ENCODE measurements at places on chromosomes 11 and 22.

DNA sequence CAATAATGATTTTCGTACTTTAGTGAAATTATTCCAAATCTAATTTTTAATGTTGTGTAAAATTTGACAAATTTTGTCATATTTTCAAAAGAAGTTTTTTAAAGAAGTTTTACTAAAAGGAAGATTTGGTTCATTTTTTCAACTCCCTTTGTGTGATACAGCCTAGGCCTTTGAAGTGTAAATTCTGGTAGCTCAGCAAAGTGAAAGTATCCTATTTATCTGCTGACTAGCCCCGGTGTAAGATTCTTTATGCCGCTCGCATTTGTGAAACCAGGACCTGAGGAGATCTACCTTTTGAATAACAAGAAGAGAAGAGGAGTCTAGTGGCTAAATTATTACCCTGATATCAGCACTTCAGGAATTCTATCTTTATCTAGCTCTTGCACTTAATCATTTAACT, 177.4 kb downstream of the JRKL start:
- no peak for DNase-seq

GRCh38 chr22:43828725-43828997, 16.6 kb upstream of the EFCAB6 start:
- no peak for DNase-seq

DNA sequence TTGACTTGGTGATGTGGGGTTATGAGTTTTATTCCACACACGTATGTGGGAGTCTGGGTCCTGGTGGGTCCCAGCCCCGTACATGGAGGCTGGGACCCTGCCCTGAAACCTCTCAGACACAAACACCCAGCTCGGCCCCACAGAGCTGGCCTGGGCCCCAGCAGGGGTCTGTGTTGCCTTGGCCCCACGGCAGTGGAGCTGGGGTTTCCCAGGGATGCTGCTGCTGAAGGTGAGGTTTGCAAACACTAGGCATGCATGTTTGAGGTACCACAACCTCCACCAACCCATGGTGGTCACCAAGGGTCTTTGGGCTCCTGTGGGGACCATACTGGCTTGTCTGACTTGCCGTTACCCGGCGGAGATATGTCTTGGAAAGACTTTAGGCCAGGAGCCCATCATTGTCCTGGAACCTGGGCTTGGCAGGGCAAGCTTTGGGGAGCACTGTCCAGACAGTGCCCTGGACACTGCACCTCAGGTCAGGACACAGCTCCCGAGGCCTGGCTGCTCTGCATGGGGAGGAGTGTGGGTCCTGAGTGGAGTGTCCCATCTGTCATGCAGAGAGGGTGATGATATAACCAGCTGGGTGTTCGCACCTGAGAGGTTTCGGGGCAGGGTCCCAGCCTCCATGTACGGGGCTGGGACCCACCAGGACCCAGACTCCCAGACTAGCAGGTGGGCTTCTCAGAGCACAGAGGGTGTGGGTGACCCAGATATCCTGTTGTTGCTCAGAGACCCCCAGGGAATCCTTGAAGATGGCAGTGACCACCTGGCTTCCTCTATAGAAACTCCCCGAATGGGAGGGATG, 63.3 kb downstream of the KCNQ1 start:
- DNase-seq: no peak

- no peak for DNase-seq
Measured at GRCh38 chr11:75471176-75471973, 38.4 kb upstream of the KLHL35 start.

DNA sequence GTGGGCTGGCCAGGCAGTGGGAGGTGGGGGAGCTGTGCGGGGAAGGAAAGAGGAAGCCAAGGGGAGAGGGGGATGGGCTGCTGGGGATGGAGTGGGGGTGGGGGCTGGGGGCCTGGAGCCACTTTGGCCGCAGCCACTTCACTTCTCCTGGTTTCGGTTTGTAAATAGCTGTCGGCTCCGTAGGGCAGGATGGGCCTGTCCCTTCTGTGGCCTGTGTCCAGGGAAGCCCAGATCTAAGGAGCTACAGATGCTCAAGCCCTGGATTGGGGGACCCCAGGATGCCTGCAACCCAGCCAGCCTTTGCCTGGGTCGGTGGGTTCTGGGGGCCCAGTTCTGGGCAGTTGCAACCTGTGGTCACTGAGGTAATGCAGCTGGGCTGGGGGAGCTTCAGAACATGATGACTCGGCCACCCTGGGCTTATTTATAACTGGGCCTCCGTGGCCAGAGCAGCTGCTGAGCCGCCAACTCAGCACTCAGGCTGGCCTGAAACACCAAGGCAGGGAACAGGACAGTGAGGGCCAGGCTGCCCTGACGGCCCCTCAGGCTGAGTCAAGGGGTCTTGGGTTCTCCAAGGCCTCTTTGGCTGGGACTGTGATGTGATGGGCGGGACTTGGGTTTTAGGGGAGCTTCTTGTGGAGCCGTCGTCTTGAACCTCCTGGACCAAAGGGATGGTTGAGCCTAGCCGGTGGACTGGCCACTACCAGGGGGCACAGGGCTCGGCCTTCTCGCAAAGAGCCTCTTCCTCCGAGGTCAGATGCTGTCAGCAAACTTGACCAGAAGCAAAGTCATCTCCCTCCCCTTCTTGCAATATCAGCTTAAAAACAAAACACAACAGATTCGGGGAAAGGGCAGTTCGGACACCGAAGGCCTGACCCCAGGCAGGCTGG, 15.0 kb upstream of the SLC39A13 start:
- no peak for DNase-seq

DNA sequence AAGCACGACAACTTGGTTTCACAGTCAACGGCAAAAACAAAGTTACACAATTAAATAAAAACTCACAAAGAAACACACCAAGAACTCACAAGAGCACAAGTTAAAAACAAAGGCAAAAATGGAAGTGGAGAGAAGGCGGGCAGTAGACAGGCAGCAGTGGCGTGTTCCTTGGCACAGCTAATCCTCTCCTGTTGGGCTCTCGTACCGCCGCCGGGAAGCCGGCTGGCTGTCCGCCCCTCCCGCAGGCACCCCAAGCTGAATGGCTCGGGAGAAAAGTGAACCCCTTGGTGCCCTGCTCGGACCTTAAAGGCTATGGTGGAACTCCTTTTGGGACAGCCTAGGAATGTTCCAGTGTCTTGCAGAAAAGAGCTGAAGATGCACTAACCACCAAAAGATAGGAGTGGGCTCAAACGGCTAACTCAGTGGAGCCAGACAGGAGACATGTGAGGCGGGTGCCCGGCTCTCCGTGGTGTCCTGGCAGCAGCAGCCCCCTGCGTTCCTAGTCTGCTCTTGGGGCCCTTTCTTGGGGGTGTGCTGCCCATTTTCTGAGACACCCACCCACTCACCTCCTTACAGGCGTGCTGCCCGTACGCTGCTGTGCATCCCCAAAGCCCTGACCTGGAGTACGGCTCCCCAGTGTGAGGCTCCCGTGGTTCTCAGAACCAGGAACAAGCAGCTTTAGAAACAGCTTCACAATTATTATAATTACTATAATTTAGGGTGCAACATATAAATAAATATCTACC, 86.1 kb upstream of the BID start:
- no peak for DNase-seq

DNA sequence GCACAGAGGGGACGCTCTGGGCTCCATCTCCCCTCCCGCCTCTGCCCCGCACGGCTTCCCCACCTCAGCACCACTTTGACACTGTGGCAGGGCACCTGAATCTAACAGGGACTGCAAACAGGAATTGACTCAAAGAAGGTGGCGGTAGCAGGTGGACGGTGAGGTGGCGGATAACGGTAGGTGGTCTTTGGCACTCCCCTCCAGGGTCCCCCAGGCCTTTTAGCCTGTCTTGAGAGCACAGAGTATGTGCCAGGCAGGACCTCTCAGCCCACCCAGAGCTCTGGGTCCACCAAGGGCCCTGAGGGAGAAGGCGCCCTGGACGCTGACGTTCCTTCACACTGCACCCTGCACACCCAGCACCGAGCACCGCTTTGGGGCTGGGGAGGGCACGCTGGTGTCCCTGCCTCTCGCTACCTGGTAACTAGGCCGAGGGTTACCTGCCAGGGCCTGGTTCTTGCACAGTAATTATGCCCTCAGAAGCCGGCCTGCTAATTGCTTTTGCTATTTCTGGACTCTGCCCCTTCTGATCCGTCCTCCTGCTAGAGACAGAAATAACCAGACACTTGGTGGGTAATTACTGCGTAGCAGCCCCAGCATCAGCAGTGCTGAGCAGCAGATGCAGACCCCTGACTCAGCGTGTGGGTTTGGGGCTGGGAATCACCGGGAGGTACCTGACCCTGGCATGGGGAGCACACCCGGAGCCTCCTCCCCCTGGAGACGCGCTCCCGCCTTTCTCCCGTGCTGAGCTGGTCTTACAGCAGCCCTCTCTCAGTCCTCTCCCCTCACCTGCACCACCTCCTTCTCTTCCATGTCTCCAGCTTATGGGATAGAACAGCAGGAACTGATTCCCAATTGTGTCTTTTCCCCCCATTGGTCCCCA, 103.3 kb upstream of the B3GAT1 start:
- no peak for DNase-seq

DNA sequence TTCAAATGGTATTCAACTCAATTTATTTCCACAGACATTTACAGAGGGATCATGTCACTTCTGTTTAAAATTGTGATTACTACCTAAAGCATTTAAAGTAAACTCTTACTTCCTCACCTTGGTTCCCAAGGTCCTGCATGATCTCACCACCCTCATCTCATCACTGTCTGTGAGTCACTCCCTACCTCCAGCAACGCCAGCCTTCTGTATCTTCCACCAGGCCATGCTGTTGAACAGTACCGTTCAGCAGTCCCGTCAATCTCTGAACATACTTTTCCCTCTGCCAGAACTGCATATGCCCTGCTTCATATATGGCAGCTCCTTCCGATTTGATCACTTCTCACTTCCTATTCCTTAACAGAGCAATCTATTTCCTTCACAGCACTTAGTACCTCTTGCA, 2.0 kb downstream of the FBXO3 start:
- DNase-seq: no peak

- no peak for DNase-seq
Measured at GRCh38 chr11:15826826-15827225, 529.5 kb downstream of the SOX6 start.

DNA sequence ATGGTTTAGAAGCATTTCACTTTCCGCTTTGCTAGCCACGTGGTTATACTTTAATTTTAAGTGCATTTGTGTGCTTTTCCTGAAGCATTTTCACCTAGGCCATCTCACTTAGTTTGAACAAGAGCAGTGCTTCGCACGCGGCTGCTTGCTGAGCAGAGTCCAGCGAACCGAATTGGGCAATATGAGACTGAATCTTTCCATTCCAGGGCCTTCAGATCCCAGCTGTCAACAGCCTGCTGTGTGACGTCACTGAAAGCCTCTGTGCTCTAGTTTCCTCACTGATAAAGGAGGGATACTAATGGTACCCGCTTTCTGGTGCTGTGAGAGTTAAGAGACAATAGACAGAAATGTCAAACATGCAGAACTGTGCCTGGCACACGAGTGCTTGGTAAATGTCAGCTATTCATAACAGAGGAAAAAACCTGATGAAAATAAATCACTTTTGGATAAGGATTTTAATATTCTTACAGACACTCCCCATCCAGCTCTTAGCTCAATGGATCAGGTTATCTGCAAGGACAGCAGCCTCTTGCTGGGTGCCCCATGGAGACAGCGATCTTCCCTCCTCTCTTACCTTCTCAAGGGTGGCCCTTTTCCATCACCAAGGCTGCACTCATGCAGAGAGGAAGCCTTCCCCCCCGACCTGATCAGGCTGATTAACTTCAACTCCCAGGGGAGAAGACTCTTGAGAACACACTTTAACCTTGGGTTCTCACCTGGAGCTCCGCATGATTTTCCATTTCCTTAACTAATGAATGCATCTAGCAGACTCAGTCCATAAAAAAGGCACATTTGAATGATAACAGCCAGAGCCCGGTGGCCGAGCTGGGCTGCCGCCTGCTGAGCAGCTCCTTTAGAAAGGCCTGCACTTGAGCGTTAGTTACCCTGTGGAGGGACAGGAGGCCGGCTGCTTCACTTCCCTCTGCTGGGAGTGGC, 3.5 kb upstream of the GLB1L3 start:
- no peak for DNase-seq

- peak; percentile 48 for DNase-seq
Measured at GRCh38 chr11:117796872-117797529, at the start of gene DSCAML1. TSS of gene DSCAML1 (minus strand) at chr11:117797216. CDS start at chr11:117797079, 137 bp downstream.

DNA sequence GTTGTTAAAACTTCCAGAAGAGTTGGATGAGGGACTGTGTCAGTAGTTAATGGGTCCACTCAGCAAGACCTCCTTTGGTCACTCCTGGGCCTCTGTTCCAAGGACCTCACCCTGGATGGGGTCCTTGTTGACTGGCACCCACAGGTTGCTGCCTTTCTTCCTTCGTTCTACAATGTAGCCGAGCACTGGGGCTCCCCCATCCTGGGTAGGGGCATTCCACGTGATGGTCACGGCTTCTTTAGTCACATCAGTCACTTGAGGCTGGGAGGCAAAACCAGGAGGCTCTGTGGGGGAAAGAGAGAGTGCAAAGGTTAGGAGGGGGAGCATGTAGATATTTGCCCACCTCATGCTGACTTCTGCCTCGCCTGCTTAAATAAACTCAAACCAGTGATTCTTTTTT, 12.0 kb downstream of the TMEM86A start:
- no peak for DNase-seq

- DNase-seq: no peak
Measured at GRCh38 chr11:64969209-64969608, 2.7 kb downstream of the MAJIN start.

DNA sequence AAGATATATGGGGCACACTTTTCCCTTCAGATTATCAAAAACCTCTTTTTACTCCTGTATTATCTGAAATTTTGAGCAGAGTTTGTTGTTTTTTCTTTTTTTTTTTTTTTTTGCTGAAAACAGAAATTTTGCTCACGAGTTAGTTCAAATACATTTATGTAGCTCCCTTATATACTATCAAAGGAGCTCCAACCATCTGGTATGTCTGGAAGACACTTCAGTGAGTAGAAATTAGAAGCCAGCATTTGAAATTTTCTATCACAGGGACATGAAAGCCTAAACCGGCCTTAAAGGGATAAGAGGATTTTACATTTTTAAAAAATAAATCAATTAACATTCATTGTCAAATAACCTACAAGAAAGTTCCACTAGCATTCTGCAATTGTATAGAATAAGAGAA, 73.3 kb downstream of the DDIAS start:
- no peak for DNase-seq

DNA sequence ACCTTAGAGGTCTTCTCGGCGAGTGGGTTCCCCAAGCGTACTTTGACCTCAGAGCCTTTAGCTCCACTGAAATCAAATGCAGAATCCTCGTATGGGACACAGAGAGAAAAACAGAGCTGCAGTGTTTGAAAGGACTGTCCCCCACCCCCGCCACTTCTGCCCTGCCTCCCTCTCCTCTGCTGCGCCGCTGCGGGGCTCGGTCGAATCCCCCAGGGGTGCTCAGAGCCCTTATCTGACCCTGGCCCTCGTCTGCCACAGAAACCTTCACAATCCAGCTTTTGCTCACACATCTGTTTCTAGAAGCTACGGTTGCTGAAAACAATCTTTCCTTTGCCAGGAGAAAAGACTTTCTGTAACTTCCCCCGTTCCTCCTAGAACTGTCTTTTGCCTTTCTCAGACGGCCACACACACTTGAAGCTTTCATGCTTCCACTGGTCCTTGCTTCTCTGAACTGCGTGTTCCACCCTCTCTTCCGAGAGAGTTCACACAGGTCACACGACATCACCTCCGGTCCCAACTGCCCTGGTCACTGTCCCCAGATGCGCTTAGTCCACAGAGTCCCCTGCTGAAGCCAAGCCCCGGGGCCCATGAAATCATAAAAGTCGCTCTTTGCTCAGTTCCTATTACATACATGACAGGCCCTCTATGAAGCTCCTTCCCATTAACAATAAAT, 3.7 kb downstream of the SMIM35 start:
- no peak for DNase-seq
